Gastrocnemius medialis (tissue), 4 donors: ENCODE measurements at places on chromosomes 6 and 20. TPM values are rescaled to one million over a fixed set of nuclear protein-coding genes. Genes with fewer than 3 reads are reported as not detected.

DNA sequence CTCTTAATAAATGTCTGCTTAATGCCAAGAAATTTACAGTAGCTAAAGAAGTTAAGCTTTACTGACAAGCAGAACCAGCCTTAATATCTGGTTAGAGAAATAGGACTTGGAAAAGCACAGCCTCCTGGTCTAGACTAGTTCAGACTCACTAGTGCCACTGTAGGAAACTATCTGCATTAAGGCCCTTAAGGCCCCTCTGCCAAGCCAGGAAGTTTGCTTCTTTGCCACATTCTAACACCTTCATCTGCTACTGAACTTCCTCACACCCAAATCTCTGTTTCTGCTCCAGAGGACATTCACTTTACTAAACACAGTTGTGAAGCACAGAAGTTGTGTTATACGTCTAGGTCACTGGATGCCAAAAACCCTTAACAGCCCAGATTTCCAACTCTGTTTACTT, 302.8 kb downstream of the BTBD9 start:
- H3K27ac ChIP-seq = no peak overlapping the region
- no peaks in the 10 kb centered on the region for H3K36me3 ChIP-seq
- no peaks in the 10 kb centered on the region for H3K27me3 ChIP-seq

- H3K27me3 ChIP-seq = no peaks in the 10 kb centered on the region
- no peaks in the 10 kb centered on the region for H3K4me1 ChIP-seq
- no peak for DNase-seq
- H3K27ac ChIP-seq = no peak overlapping the region
These were observed 57.9 kb downstream of the TP53INP2 start for GRCh38 chr20:34762031-34762555.

NRSN1 gene
- not detected for total RNA-seq

CST5 gene
- not detected for total RNA-seq

- peaks cover 35% of the 10 kb centered on the region for H3K4me1 ChIP-seq
- no peaks in the 10 kb centered on the region for H3K36me3 ChIP-seq
- no peaks in the 10 kb centered on the region for H3K27me3 ChIP-seq
- H3K27ac ChIP-seq = peak overlapping the region; percentile 99
These were observed 702.7 kb downstream of the MAFB start for GRCh38 chr20:39986173-39986904.

GRCh38 chr6:11013721-11014070, 30.4 kb downstream of the ELOVL2 start:
- H3K4me1 ChIP-seq = no peaks in the 10 kb centered on the region
- no peak overlapping the region for H3K4me3 ChIP-seq
